ENCODE measurements at places on chromosomes 4 and X.

DNA sequence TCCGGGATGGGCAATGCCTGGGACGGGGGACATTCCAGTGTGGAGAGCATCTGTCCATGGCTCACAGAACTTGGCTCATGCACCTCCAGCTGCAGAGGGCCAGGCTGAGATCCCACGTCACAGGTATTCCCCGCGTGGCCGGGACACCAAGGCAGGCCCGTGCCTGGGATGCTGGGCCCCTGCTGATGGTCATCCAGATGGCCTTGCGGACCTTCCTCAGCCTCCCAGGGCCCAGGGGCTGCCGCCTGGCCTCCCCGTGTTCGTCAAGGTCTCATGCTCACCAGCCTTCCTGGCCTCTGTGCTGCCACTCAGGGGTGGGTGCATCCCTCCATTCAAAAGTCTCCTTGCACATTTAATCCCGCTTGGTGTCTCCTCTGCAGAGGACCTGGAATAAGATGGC lies 40.9 kb upstream of the LRPAP1 start:
- DNase-seq, result no peak

DNA sequence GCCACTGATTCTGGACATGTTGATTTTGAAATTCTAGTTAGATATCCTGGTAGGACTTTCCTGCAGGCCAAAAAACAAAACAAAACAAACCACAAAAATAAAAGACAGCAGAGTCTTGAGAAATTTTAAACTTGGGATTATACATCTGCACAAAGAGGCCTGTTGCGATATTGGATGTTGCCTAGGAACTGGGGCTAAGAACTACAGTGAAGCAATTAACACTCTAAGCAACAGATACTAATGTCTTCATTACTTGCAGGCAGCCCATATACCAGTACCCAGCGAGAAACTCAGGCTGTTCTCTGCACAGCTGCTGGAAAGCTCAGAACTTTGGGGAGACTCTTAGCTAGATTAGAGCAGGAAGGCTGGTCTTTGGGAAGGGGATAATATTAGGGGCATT lies 69.1 kb upstream of the SCOC start:
- DNase-seq, result no peak

GRCh38 chr4:78683352-78683751 lies 92.8 kb upstream of the BMP2K start:
- no peak for DNase-seq

DNA sequence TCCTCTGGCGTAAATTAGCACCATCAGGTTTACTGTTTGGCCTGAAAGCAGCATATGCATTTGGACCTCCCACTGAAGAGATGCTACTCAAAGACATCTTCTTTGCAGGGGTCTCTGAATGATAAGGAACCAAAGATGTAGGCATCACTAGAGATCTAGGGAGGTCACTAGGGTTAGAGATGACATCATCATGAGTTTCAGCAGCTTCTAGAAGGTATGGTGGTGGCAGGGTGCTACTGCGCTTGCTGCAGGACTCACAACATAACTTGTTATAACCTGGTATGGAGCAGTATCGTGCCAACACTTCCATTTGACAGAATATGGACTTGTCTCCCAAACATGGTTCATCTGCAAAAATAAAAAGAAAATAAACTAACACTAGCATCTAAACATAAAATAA lies 251.6 kb downstream of the NPFFR2 start:
- DNase-seq, result no peak

GRCh38 chrX:152403515-152403914 lies 47.6 kb downstream of the GABRA3 start:
- DNase-seq, result no peak

DNA sequence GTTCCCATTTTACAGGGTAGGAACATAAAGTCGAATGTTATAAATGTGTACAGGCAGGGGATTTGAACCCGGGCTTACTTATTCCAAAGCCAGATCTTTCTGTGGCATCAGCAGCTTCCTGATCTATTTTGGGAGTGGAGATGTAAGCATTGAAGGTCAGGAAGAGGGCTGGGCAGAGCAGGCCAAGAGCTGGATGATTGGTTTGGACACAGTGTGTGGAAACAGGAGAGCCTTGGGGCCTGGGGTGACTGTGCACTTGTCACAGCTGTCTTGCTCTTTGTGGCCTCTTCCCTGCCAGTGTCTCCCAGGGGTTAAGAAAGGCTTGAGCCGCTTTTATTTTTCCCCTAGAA lies 127.9 kb upstream of the ENPP6 start:
- DNase-seq, result no peak

- DNase-seq, result no peak
These were observed 1454.5 kb upstream of the TENM3 start for GRCh38 chr4:180788729-180789128.

- peak; percentile 40 for DNase-seq
These were observed 108.8 kb downstream of the NFKB1 start for GRCh38 chr4:102610007-102610406.

- DNase-seq, result peak; percentile 28
These were observed 169.2 kb downstream of the AFAP1 start for GRCh38 chr4:7770224-7771050.

Measured in common myeloid progenitor, CD34-positive (primary cell).